ENCODE measurements at places on chromosomes 7 and 10. TPM values are rescaled to one million over a fixed set of nuclear protein-coding genes. Genes with fewer than 3 reads are reported as not detected.

The KEL gene
- not detected for total RNA-seq

The ASZ1 gene
- not detected for total RNA-seq

The LRCH4 gene
- 17.6 TPM for total RNA-seq

The HTR5A gene
- not detected for total RNA-seq

The LRIT1 gene
- total RNA-seq: not detected

The NRG3 gene
- not detected for total RNA-seq

The TMEM225B gene
- total RNA-seq: 1.0 TPM

The TSPAN15 gene
- total RNA-seq: 125 TPM

The PPP1R3C gene
- 16.0 TPM for total RNA-seq

The HABP2 gene
- 0.07 TPM for total RNA-seq

The UTF1 gene
- total RNA-seq: not detected

The NXPH1 gene
- total RNA-seq: not detected

The MRPL43 gene
- 93.0 TPM for total RNA-seq

The NEUROD6 gene
- not detected for total RNA-seq

The RBP3 gene
- not detected for total RNA-seq

The CYP2C18 gene
- not detected for total RNA-seq

The AFAP1L2 gene
- total RNA-seq: 29.4 TPM

The MMP21 gene
- total RNA-seq: not detected

The C7orf33 gene
- total RNA-seq: not detected

The GHRHR gene
- total RNA-seq: not detected

The PPP1R9A gene
- total RNA-seq: 3.8 TPM

The ZCCHC24 gene
- 4.4 TPM for total RNA-seq

The PRPS1L1 gene
- not detected for total RNA-seq

The NOM1 gene
- total RNA-seq: 17.8 TPM

The FBXL13 gene
- total RNA-seq: 0.26 TPM

The MRLN gene
- not detected for total RNA-seq

The SFTPA1 gene
- total RNA-seq: not detected

The PIK3AP1 gene
- 1.0 TPM for total RNA-seq

The GALNT17 gene
- total RNA-seq: not detected

The TECPR1 gene
- 6.5 TPM for total RNA-seq

The SVOPL gene
- total RNA-seq: not detected

The LLCFC1 gene
- not detected for total RNA-seq

The KLF14 gene
- not detected for total RNA-seq

The NPSR1 gene
- total RNA-seq: not detected

The CCDC71L gene
- 14.7 TPM for total RNA-seq

The CPN1 gene
- 0.20 TPM for total RNA-seq

The PRSS1 gene
- not detected for total RNA-seq
